Vein endothelial cell (primary cell): ENCODE measurements at places on chromosomes 11 and 22. TPM values are rescaled to one million over a fixed set of nuclear protein-coding genes. Genes with fewer than 3 reads are reported as not detected.

Gene OR5B21
- total RNA-seq, result not detected in 2 replicates

Gene PHF21B
- not detected in 2 replicates for total RNA-seq

Gene OR8J1
- not detected in 2 replicates for total RNA-seq

Gene UPK3A
- total RNA-seq, result not detected in 2 replicates

Gene SLC22A9
- not detected in 2 replicates for total RNA-seq

Gene GAB2
- total RNA-seq, result 45.9 and 46.1 TPM in 2 replicates

Gene TMPRSS6
- total RNA-seq, result not detected in 2 replicates

Gene OR52A1
- not detected in 2 replicates for total RNA-seq

Gene TMEM258
- 65.6 and 81.3 TPM in 2 replicates for total RNA-seq

Gene LDHA
- 504 and 559 TPM in 2 replicates for total RNA-seq

Gene CRYAB
- total RNA-seq, result 0.65 and 1.6 TPM in 2 replicates

Gene SH3BP1
- 0.98 and 1.4 TPM in 2 replicates for total RNA-seq

Gene SPI1
- under 0.01 TPM in 1 of 2 replicates, not detected in the other for total RNA-seq
